ENCODE measurements at places on chromosomes 1 and 21.

DNA sequence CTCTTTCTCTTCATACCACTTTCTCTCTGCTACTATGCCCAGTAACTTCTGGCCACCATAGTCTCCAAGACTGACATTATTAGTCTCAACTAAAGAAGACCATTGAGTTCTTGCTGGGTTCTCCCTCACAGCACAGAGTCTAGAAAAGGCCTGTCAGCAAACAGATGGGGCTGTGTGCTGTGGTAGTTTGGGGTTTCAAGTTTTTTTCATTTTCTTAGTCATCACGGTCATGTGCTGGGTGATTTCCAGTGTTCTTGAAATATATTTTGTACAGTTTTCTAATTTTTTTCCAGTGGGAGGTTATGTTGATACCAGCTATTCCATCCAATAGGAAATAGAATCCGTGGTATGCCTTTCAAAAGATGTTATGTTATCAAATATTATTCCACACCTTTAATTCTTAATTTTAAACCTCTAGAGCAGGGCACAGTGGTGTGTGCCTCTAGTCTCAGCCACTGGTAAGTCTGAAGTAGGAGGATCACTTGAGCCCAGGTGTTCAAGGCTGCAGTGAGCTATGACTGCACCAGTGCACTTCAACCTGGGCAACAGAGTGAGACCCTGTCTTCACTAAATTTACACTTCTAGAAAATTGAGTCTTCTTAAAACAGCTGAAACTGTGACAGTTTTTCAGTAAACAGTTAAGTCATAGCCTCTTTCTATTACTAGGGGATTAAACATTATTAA, 8.3 kb downstream of the CFHR2 start:
- no peak for DNase-seq

DNA sequence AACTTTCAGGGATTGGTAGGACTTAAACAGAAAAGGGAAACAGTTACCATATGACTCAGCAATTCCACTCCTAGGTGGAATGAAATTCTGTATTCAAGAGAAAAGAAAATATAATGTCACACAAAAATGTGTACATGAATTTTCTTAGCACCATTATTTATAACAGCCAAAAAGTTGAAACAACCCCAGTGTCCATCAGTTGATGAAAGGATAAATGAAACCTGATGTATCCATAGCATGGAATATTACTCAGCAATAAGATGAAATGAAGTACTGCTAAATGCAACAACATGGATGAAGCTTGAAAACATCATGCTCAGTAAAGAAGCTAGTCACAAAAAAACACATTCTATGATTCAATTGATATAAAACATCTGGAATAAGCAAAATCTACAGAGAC, 15.5 kb downstream of the EEIG2 start:
- DNase-seq = no peak

GRCh38 chr1:7703321-7704213, 67.5 kb upstream of the VAMP3 start:
- DNase-seq = no peak

GRCh38 chr1:153531638-153532037, 4.2 kb downstream of the S100A6 start:
- no peak for DNase-seq

- no peak for DNase-seq
Observed at GRCh38 chr1:247111700-247112478, 7.7 kb upstream of the ZNF669 start.

- no peak for DNase-seq
Observed at GRCh38 chr1:245129319-245130240, 25.2 kb upstream of the KIF26B start.

GRCh38 chr1:6519491-6519934, 28.0 kb upstream of the PLEKHG5 start:
- DNase-seq = no peak

DNA sequence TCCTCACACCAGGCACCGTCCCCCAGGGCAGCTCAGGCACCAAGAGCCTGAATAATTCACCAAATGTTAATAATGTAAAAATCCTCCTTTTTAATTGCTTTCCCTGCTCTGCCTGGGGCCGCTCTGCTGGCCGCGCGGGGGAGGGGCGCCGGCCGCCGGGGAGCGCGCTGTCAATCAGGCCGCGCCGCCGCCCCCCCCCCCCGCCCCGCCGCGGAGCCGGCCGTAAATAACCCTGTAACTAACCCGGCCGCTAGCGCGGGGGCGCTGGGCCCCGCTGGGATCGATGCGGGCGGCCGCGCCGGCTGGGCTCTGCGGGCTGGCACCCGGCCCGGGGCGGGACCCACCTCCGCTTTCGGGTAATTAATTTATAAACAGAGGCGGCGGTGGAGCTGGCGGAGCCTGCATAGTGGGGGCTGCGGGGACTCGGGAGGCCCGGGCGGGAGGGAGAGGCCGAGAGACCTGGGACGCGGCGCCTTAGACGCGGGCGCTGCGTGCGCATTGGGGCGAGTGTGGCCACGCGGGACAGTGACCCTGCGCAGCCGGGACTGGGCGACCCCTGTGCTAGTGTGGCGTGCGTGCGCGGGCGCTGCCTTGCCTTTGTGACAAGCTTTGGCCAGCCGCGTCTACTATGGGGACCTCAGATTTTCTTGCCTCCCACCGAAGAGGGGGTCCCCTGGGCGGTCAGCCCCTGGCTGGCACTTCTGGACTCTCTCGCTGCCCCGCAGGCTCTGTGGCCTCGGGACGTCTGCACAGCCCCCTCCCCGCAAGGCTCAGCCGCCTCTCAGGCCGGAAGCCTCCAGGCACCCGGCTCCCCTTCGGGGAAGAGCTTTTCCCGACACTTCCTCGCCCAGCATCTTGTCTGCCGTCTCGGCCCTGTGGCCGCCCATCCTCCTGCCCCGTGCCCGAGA, 16.6 kb downstream of the SAMD11 start:
- peak; percentile 47 for DNase-seq

GRCh38 chr1:202615501-202616354, 94.5 kb downstream of the SYT2 start:
- peak; percentile 39 for DNase-seq

DNA sequence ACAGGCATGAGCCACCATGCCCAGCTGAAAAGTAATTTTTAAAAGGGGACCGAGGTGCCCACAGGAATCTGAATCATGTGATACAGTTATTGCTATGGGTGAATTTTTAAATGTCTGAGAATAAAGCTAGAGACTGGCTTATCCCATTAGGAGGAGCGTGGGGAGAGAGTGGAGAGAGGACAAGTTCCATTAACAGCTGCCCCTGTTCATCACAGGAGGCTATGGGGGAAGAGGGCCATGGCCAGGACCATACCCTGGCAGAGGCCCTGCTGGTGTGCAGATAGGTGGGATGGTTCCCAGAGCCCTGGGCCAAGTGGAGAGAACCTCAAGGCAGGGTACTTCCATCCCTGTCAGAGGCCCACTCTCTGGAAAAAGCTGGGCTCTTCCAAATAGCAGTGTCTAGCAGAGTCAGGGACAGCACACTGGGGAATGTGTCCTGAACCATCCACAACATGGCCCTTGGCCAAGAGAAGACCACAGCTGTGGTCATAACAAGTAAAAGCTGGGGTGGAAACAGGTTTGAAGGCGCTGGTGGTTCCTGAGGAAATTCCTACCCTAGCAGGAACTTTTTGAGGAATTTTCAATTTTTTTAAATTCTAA, 13.7 kb upstream of the ZNF691 start:
- no peak for DNase-seq

DNA sequence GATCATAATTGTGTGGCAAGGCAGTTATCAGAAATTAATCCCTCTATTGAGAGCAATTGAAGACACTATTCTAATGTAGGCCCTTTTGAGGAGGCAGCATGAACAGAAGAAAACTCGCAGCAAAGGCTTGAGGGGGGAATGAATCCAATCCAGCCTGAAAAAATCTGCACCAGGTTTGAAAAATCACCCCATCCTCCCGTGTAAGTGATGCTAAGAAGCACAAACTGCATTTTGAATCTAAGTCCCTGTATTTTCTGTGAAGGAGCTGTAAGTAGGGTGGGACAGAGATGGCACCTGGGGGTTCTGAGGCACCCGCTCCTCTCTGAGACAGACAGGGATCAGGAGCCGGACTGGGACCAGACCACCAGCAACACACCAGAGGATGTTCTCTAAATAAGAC, at the start of gene CRB1:
Gene CRB1, plus strand, starts transcription at position 241 of the 400 bp plus-strand sequence. CDS start 161 bp downstream, outside the sequence.
- no peak for DNase-seq

DNA sequence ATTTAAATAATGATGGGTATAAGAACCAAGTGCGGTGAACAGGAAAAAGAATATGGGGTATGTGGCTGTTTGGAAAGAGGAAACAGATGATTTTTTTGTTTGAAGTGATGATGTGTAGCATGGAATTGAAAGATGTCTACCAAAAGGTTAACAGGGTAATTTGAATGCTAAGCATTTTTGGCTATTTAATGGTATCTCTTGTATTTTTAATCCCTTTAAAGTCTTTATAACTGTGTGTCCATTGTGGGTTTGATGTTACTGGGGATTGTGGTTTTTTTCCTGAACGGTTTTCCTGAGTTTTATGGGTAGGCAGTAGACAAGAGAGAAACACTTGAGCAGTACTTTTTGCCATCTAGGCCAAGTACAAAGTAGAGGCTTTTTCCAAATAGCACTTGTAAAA, 63.2 kb downstream of the PRDM2 start:
- DNase-seq = no peak

DNA sequence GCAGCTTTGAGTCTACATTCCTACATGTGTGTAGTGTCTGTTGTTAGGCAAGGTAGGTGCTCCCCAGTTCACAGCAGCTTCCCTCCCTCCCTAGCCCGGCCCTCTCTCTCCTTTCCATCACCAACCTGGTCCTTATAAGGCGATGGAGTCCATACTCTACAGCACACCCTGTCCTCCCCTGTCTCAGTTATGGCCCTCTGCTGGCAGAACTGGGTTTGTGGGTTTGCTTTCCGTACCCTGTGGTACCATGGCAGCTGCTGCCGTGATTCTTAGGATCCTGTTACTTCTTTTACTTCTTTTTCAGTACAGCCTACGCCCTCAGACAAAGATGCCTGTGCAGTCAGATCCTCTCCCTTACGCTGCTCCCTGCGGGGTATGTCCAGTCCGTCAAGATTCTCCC, 31.7 kb downstream of the AK5 start:
- peak; percentile 43 for DNase-seq

- no peak for DNase-seq
Observed at GRCh38 chr21:42028766-42029425, 18.7 kb upstream of the ZBTB21 start.

DNA sequence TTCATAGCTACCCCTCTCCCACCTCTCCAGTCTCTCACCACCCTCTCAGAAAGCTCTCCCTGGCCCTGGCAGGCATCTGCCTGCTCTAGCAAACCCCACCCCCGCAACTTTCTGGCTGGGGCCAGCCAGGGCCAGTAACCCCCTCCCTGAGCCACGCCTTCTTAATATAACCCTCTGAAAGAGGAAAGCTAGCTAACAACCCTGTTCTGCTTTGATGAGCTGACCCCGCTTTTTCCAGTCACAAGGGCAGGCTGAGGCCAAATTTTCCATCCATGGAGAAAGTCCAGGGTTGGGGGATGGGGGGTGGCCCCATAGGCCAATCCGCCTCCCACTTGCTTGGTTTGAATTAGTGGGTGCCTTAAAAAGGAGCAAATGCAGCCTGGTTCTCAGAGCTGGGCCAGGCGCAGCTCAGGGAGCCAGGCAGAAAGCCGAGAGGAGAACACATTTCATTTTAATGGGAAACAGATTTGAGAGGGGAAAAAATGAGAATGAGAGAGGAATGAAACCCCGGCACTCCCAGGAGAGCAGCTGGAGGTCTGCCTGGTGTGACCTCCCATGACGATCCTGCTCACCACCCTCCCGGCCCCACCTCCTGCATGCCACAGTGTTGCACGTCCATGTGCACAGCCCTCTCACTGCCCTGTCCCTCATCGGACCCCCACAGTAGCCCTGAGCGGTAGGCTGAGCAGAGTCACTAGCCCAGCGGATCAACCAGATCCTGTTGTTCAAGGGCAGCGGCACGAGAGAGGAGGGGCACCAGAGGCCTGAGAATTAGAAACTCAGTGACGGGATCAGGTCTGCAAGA, 62.3 kb downstream of the OPTC start:
- DNase-seq = no peak

GRCh38 chr1:10915594-10915993, 96.9 kb upstream of the TARDBP start:
- no peak for DNase-seq

DNA sequence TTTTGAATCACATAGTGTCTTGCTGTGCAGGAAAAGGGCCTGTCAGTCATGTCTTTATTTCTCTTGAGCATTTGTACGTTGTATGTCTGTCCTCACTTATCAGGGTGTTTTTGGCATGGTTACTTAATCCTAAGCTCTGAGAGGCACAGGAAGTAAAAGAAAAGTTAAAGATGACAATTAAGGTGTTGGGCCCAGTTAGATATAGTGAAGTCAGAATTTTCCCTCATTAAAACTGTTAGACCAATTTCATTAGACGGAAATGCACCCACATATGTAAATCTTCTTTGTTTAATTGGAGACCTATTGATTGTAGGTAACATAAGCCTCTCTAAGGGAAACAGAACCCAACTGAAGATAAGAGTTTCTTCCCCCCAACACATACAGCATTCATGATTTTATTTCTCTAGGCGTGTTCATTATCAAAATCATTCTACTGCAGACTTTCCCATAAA, 21.9 kb downstream of the NFIA start:
- DNase-seq = no peak

GRCh38 chr1:117609471-117609911, 3.6 kb downstream of the TENT5C start:
- DNase-seq = no peak

- DNase-seq = no peak
Observed at GRCh38 chr1:69409731-69410456, 157.8 kb upstream of the LRRC7 start.

- no peak for DNase-seq
Observed at GRCh38 chr1:14377386-14377785, 221.1 kb upstream of the KAZN start.

GRCh38 chr1:167720965-167721616, 691 bp upstream of the MPZL1 start:
- no peak for DNase-seq

DNA sequence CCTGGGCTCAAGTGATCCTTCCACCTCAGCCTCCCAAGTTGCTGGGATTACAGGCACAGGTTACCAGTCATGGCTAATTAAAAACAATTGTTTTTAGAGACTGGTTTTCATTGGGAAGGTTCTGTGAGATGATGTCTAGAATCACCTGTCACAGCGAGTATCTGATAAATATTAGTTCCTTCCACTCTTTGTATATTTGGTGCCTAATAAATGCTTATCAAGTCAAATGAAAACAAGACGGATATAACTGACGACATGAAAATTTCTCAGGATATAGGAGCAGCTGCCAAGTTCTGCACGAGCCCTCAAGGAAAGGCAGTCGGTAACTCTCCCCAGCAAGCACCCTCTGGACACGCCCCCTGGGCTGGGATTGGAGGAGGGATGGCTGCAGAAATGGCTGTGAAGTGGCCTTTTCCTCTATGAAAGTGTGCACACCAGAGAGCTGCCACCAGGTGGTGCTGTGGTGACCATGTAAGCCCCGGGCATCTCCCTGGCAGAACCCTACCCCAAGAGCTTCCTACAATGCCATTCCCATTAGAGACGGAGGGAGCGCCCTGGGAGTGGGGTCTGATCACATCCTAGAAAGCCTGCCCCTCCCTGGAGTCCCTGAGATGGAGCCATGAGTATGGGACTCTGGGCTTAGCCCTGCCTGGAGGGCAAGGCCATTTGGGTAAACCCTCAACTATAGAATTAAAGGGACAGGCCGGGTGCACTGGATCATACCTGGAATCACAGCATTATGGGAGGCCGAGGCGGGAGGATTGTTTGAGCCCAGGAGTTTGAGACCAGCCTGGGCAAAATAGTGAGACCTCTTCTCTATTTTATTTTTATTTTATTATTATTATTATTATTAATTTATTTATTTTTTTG, 50.9 kb downstream of the HTR6 start:
- DNase-seq = peak; percentile 96

Data from activated CD8-positive, alpha-beta T cell treated with anti-CD3 and anti-CD28 coated beads for 36 hours (primary cell).